Activated CD4-positive, alpha-beta T cell treated with anti-CD3 and anti-CD28 coated beads, Interleukin-2, amount 10 ng/mL, durations not matched to agents 7 days and 5 days (primary cell): ENCODE measurements at places on chromosomes 3 and 15.

- no peak for DNase-seq
Observed at GRCh38 chr15:39511000-39511915, 69.6 kb upstream of the THBS1 start.

DNA sequence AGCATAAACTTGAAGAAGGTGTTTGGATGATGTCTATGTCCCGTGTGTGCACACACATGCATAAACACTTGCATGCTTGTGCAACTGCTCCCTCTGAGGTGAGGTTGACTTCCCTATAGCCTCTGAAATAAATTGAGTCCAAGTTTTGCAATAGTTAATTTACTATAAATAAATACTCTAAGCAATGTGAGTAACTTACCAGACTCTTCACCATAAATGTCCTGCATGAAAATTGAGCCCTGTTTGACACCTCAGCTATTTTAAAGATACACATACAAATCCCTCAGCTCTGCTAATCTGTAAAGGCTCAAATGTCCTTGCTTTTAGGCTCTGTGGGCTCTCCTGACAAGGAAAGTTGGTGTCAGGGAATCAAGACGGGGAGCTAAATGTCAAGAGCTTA is 37.1 kb downstream of the GJD2 start:
- DNase-seq, result no peak

GRCh38 chr15:71634820-71635560 is 175.4 kb upstream of the NR2E3 start:
- no peak for DNase-seq

GRCh38 chr3:127418560-127419147 is 130.8 kb upstream of the PRR20G start:
- no peak for DNase-seq
